ENCODE measurements at places on chromosomes 5 and 9.

GRCh38 chr5:169711551-169712225 lies 74.6 kb downstream of the DOCK2 start:
- DNase-seq, result no peak

- no peak for DNase-seq
These were observed 146.0 kb downstream of the LIFR start for GRCh38 chr5:38410304-38410990.

- no peak for DNase-seq
These were observed 97.9 kb downstream of the CHSY3 start for GRCh38 chr5:130002183-130002582.

DNA sequence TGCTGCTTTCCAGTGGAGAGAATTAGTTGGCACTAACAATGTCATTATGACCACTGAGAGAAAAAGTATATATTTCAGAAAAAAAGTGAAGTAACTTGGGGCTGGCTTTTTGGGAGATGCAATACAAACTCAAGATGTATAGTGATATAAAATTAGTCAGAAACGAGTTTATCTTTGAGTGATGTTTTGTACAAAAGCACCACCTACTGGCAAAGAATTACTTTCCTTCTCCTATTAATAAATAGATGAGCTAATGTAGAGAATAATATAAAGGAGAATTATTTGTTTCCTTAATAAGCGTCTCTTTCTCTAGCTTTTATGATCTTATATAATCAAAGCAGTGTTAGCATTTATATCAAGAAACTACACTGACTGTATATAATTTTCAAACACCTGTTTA lies 158.8 kb downstream of the MEF2C start:
- no peak for DNase-seq
